ENCODE measurements at places on chromosomes 16 and 17.
A peak's percentile ranks its signal among the peaks of the same experiment; 100 is the strongest.

- no peak for DNase-seq
These were observed 71.6 kb downstream of the GPR139 start for GRCh38 chr16:20001856-20002707.

- no peak for DNase-seq
These were observed 62.1 kb downstream of the TOM1L2 start for GRCh38 chr17:17910060-17910459.

- no peak for DNase-seq
These were observed 22.4 kb upstream of the PNPO start for GRCh38 chr17:47918991-47919390.

GRCh38 chr17:16953841-16954240, 18.1 kb downstream of the TNFRSF13B start:
- DNase-seq = no peak

- DNase-seq = no peak
These were observed 6.2 kb downstream of the SMCR8 start for GRCh38 chr17:18321309-18321708.

GRCh38 chr17:47905221-47905733, 9.2 kb downstream of the SP2 start:
- DNase-seq = peak; percentile 91

DNA sequence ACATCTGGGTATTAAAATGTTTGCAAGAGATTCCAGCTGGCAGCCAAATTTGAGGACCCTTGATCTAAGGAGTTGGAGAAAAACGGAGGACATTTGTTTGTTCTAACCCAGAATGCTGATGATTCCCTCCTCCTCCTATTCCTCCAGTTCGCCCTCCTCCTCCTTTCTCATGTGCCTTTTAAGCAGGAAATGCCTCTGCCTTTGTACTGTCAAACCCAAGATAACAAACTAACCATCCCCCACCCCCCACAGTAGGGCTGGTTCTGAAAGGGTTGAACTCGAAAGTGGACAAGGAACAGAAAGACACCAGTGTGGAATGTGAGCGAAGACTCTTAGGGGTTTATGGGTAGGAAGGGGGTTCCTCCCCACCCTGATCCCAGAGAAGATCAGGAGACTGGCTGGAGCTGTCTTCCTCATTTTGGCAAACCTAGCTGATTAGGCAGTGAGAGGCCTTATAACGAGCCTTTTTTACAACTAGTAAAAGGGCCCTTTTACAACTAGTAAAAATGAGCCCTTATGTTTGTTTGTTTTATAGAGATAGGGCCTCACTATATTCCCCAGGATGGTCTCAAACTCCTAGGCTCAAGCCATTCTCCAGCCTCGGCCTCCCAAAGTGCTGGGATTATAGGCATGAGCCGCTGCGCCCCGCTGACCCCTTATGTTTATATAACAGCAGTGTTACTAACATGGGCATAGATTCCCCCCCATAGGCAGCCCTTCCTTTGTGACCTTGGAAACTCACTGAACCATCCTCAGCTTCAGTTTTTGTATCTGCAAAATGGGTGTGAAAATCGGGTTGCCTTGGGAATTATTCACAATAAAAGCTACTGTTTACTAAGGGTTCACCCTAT, 975 bp downstream of the CHD9 start:
- peak; percentile 45 for DNase-seq

DNA sequence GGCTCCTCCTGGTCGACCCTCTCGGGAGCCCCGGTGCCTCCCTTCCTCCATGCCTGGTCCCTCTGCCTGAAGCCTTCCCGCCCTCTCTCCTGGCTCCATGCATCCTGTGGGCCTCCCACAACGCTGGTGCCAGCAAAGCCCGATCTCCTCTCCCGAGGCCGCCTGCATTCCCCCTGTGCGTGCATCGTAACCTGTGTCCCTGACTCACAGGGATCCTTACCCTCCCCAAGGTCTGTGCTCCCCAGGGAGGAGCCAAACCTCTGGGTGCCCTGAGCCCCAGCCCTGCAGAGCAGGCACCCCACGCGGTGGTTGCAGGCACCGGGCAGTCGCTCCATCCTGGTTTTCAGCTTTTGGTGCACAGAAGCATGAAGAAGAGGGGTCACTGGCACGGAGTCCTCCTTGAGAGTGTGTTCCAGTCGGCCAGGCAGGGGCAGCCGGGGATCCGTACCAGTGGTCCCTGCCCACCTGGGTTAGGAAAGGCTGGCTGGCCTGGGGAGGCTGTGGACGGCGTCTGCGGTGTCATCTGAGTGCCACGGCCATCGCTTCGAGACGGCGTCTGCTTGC, 1.8 kb upstream of the ENPP7 start:
- DNase-seq = no peak

DNA sequence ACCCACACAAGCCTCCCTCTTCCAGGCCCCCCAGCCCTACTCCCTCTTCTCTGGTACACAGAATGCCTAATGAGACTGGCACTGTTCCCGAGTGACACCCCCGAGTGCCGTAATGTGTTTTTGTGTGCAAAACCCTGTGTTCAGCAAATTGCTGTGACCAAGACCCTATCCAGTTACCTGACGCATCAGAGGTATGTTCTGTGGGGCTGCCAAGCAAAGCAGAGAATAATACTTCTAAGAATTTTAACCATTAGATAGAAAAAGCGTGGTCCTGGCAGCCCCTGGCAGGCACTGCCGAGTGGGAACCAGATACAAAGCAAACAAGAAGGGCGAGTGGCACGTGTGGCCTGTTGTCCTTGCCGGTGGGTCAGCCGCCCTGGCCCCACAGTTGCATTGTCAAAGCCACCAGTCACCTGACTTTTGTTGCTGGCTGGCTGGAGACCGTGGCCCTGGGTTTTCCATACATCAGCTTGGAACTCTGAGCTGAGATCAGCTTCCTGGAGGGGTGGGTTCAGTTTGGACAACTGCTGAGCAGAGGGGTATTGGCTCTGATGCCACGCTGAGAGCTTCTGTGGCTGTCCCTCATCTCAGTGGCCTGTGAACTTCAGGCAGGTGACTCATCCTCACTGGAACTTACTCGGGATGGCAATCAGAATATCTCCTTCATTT, 69.1 kb upstream of the BRD7 start:
- no peak for DNase-seq

GRCh38 chr17:58332778-58333735, 4.5 kb upstream of the TSPOAP1 start:
- no peak for DNase-seq

DNA sequence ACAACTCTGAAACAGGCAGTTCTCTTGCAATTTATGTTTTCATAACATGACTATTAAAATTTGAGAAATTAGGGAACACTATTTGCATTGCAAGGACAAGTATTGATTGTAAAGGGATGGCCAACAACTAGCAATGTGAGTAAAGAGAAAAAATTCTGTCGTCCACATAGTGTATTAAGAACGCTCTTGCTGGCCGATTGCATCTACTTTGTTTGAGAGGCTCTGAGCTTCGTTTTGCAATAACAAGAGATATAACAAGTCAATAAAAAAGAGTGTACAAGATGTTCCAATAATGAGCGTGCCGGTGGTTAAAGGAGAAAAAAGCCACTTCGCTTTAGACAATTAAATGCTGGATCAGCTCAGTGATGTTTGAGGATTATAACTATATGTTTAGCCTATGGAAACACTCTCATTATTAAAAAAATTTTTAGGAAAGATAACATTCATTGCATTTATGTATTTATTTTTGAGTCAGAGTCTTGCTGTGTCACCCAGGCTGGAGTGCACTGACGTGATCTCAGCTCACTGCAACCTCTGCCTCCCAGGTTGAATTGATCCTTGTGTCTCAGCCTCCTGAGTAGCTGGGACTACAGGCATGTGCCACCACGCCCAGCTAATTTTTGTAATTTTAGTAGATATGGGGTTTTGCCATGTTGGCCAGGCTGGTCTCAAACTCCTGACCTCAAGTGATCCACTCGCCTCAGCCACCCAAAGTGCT, 19.2 kb upstream of the TOM1L1 start:
- no peak for DNase-seq

DNA sequence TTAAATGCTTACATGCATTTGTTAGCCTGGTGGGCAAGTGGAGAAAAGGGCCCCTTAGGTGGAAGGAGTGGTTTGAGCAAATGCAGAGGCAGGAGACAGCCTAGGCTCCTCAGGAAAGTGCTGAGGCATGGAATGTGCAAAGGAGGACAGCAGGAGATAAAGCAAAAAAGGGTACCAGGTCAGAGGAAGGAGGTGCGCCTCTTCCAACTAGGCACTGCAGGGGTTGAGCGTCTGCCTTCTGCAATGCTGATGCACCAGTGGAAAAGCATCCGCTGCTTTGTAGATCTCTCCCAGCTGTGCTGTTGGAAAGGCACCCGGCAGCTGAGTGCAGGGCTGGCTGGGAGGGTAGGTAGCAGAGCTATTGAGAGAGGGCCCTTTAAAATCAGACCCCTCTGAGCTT, 287.0 kb upstream of the XYLT1 start:
- DNase-seq = no peak

DNA sequence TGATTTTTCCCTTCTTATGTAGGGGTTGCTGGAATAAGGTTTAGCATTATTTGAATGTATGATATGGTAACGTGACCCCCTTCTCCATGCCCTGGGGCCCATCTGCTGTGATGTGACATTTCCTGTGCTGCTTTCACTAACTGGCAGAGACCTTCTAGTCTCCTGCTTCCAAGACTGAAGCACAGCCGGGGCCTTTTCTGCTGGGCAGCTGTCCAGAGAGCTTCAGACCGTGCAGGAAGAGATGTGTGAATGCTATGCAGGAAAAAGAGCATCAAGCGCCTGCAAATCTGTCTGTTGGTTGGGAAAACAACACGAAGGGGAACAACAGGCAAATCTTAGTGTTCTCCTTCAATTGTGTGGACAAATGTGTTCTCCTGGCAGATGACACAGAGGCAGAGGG, 128.5 kb downstream of the SPACA3 start:
- DNase-seq = no peak

- no peak for DNase-seq
These were observed 14.1 kb upstream of the CIBAR2 start for GRCh38 chr16:85126394-85126704.

DNA sequence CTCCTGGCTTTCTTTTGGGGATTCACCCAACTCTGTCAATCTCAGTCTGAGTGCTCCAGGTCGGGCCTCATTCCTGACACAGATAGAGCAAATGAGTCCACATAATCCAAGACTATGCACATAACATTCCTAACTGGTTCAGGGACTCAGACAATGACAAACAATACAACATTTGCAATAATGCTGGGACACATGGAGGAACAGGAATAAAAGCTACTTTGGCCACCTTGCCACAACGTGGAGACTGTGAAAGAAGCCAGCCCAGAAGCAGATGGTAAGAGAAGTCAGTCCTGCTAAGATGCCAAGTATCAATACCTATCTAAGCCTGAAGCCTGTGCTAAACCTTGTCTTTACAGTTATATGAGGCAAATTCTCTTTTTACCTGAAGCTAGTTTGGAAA, 39.0 kb downstream of the GLG1 start:
- no peak for DNase-seq

- DNase-seq = no peak
These were observed 5.6 kb downstream of the GFAP start for GRCh38 chr17:44909681-44910144.

DNA sequence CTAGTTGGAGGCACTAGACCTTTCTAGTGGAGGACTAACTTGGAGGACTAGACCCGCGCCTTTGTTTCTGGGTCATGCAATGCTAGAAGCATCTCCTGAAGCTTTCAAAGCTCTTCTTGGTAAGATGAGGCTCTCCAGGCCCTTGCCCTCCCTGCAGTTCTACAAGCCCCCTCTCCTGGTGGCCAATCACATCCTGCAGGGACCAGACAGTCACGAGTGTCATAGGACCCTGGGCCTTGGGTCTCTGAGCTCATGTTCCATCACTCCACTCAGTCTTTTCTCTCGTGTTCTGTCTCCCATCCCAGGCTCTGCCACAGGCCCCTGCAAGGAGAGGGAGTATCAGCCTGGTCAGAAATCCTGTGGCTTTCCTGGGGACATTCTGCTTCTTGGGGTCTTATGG, 119.6 kb downstream of the CYLD start:
- DNase-seq = no peak

DNA sequence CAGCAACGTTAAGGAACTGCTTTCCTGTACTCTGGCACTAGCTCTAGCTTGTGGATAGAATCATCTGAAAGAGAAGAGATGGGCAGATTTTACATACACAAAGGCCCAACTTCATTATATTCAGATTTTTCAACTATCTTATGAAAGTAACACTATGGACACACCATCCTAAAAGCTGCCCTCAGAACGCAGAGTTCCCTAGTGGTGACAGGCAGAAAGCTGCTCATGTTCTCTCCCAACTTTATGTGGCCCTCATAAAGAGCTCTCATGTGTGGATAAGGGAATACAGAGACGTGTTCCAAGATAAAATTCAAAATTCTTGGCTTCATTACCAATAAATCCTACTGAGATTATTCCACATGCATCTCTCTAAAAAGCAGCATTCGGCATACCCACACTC, 1.5 kb downstream of the CFAP20 start:
- no peak for DNase-seq

DNA sequence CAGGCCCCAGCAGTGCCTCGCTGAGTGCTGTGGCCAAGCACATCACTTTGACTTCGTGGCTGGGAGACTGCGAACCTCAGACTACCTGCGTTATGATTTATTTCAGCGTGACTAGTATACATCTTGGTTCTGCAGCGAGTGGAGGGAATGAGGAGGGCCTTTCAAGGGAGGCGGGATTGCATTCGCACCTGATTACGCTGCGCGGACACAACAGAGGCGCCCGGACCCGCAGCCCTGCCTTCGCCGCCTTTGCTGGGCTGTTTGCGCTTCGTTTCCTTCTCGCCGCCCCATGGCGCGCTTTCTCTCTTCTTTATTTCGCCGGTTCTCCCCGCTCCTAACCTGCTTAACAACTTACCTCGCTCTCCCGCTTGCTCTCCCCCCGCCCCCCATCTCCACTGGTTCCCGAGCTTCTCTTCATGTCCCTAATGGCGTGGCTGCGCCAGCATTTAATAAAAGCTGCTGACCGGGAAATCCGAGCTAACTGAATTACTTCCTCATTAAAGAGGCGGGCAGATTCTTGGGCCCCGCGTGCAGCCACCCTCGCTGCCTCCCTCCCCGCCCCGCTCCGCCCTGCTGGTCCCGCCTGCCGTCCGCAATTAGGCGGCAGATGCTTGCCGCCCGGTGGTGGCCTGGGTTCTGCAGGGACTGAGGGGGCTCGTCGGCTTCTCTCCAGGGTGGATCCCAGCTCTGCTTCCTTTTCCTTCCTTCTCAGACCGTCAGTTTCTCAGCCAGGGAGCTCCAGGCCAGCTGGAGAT, 257.6 kb upstream of the SDK2 start:
- DNase-seq = peak; percentile 33

GRCh38 chr16:73558219-73558618, 510.3 kb upstream of the ZFHX3 start:
- DNase-seq = no peak

GRCh38 chr16:2186505-2186904, 9.9 kb downstream of the CASKIN1 start:
- DNase-seq = no peak

DNA sequence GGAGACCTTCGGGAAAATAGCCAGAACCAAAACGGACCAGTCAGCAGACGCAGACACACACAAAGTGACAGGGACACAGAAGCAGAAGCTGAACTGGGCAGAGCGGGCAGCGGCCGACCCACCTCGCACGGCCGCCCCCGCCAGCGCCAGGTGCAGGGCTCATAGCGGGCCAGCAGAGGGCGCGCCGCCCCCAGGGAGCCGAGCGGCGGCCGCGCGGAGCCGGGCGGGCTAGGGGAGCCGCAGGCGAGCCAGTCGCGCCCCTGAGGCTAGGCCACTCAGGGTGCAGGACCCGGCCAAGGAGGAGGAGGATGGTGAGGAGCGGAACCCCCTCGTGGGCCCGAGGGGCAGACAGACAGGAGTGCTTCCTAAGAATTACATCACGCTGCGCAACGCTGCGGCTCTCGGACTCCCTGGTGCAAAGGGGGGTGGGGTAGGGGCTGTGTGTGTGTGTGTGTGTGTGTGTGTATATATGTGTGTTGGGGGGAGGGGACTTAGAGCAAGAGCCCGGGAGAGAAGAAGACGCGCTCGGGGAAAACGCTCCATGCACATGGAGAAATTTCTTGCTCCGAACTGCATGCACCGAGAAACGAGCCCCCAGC, 913 bp upstream of the NOG start:
- peak; percentile 70 for DNase-seq
